ENCODE measurements at places on chromosomes 1 and 21. TPM values are rescaled to one million over a fixed set of nuclear protein-coding genes. Genes with fewer than 3 reads are reported as not detected.

The IRF6 gene
- 32.6 TPM for total RNA-seq

The TRIM63 gene
- total RNA-seq: 151 TPM

The LAX1 gene
- not detected for total RNA-seq

The TMCO2 gene
- total RNA-seq: not detected

The C1orf226 gene
- total RNA-seq: 7.0 TPM

The REG4 gene
- not detected for total RNA-seq
